Caco-2 (cell line): ENCODE measurements at places on chromosomes 4 and X. TPM values are rescaled to one million over a fixed set of nuclear protein-coding genes. Genes with fewer than 3 reads are reported as not detected.

DNA sequence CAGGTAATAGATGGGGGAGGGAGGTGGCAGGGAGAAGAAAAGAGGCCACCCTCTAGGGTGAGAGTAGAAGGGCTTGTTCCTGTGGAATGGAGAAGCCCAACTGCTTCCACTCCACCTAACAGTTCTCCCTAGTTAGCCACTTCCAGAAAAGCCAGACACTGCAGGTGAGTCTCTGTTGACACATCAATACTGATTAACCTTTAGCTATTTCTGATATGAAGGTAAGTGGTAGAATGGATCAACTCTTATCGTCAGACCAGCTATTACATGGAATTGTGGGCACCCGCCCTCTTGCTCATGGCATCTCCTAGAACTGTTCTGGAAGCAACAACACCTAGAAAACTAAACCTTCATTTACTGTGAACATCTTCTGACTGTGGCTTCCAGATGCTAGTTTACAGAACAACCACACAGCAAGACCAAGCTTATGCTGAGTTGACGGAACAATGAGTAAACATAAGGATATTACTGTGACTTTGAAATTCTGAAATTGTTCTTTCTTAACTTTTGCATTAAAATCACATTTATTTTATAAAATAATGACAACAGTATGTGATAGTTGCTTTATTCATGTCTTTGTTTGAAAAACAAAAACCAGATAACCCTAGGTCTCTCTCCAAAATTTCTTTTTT is 44.7 kb downstream of the ANXA3 start:
- H3K27me3 ChIP-seq: no peaks in the 10 kb centered on the region
- peaks cover 18% of the 10 kb centered on the region for H3K4me1 ChIP-seq
- H3K36me3 ChIP-seq: peaks cover 2% of the 10 kb centered on the region; the same call in 1 of the 2 replicates
- H3K4me3 ChIP-seq: no peak overlapping the region
- no peak for DNase-seq

- no peak overlapping the region for H3K27ac ChIP-seq
- H3K36me3 ChIP-seq: no peaks in the 10 kb centered on the region
- no peak for DNase-seq
- H3K4me1 ChIP-seq: no peaks in the 10 kb centered on the region
- H3K27me3 ChIP-seq: no peaks in the 10 kb centered on the region
Measured at GRCh38 chr4:183580370-183580769, 75.5 kb downstream of the ING2 start.

DNA sequence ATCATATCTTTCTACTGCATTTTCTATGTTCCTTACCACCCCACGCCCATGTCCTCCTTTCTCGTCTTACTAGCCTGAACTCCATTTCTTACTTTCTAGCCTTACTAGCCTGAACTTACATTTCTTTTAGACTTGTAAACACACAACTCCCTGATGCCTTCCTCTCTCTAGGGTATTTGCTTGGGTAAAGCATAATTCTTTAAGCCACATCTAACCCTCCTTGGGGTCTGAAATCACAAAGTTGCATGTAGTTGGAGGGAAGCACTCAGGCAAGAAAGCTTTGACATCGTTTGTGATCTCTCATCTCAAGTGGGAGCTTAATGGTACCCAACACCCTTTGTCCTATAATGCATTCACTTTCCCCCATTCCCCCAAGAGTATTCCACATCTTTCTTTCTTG is 124.4 kb downstream of the SPOCK3 start:
- no peaks in the 10 kb centered on the region for H3K27me3 ChIP-seq
- no peak overlapping the region for H3K27ac ChIP-seq
- no peaks in the 10 kb centered on the region for H3K36me3 ChIP-seq
- H3K4me3 ChIP-seq: no peak overlapping the region
- H3K4me1 ChIP-seq: no peaks in the 10 kb centered on the region
- DNase-seq: no peak

- no peak overlapping the region for H3K4me3 ChIP-seq
- H3K4me1 ChIP-seq: peaks cover 21% of the 10 kb centered on the region
- no peaks in the 10 kb centered on the region for H3K27me3 ChIP-seq
- no peak overlapping the region for H3K27ac ChIP-seq
Measured at GRCh38 chr4:182337366-182337765, 94.2 kb downstream of the TENM3 start.

GRCh38 chrX:122625821-122626220 is 558.3 kb upstream of the GRIA3 start:
- DNase-seq: no peak
- no peak overlapping the region for H3K27ac ChIP-seq
- no peak overlapping the region for H3K4me3 ChIP-seq

GRCh38 chrX:31280580-31280979 is 208.7 kb upstream of the FTHL17 start:
- no peak for DNase-seq
- H3K4me1 ChIP-seq: no peaks in the 10 kb centered on the region
- H3K36me3 ChIP-seq: no peaks in the 10 kb centered on the region
- H3K4me3 ChIP-seq: no peak overlapping the region

- no peak for DNase-seq
- H3K4me3 ChIP-seq: no peak overlapping the region
- H3K27me3 ChIP-seq: no peaks in the 10 kb centered on the region
Measured at GRCh38 chr4:26388671-26389070, 67.9 kb downstream of the RBPJ start.

Gene OGT
- 190 and 211 TPM in 2 replicates for total RNA-seq

Gene TMEM150C
- total RNA-seq: 5.0 and 5.7 TPM in 2 replicates

Gene GABRB1
- total RNA-seq: 9.2 and 10.3 TPM in 2 replicates
